ENCODE measurements at places on chromosomes 4 and X. TPM values are rescaled to one million over a fixed set of nuclear protein-coding genes. Genes with fewer than 3 reads are reported as not detected.

SNCA gene
- total RNA-seq: 12.9 TPM

PRSS12 gene
- total RNA-seq: 0.46 TPM

OPRPN gene
- not detected for total RNA-seq

ENPP6 gene
- total RNA-seq: 0.42 TPM

GPC4 gene
- 91.2 TPM for total RNA-seq

DNA sequence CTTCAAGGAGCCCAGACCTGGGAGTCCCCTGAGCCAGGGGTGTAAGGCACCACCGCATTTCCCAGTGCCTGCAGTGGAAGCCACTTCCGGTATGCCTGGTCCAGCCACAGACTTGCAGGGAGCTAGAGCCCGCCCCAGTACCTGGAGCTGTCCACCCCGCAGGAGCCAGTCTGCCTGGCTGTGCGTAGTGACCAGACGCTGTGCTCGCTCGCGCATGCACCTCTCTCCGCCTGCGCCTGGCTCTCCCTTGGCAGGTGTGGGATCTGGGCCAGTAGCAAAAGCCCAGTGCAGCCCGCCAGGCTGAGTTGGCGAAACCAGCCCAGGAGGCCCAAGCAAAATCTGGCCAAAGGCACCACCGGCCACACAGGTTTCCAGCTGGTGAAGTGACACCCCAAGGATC, 973.7 kb upstream of the AGA start:
- no peaks in the 10 kb centered on the region for H3K36me3 ChIP-seq
- H3K27me3 ChIP-seq: no peaks in the 10 kb centered on the region
- H3K27ac ChIP-seq: no peak overlapping the region

DNA sequence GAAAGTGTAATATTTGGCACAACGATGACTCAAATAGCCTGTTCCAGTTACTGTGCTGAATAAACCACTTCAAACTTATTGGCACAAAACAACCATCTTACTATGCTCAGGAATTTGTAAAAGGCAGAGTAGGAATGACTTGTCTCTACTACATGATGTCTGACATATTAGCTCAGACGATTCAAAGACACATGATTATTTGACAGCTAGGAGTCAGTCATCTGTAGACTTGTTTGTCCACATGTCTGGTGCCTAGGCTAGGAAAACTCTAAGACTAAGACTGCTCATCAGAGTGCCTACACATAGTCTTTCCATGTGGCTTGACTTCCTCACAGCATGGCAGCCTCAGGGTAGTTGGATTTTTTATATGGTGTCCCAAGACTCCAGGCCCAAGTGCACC, 154.5 kb downstream of the FANCB start:
- no peaks in the 10 kb centered on the region for H3K27me3 ChIP-seq
- no peak overlapping the region for H3K4me3 ChIP-seq
- H3K27ac ChIP-seq: no peak overlapping the region
- H3K4me1 ChIP-seq: no peaks in the 10 kb centered on the region

DNA sequence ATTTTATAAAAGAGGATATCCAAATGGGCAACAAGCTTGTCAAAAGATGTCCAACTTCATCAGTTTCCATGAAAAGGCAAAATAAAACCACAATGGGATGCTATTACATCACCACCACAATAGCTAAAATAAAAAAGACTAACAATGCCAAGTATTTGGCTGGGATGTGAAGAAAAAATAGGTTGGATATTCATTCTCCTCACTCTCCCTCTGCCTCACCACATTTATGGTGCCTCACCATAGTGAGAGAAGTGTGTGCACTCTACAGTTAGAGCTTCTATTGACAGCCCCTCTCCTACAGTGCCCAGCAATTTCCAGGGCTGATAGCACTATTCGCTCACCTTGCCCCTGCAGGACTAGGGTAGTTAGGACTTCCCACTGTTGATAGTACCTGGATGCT, 25.5 kb downstream of the VEGFC start:
- H3K36me3 ChIP-seq: no peaks in the 10 kb centered on the region
- peaks cover 17% of the 10 kb centered on the region for H3K4me1 ChIP-seq
- DNase-seq: no peak
- no peaks in the 10 kb centered on the region for H3K27me3 ChIP-seq
- no peak overlapping the region for H3K4me3 ChIP-seq
- no peak overlapping the region for H3K27ac ChIP-seq

GRCh38 chrX:40154250-40154852, 56.6 kb upstream of the BCOR start:
- H3K27me3 ChIP-seq: no peaks in the 10 kb centered on the region
- H3K36me3 ChIP-seq: no peaks in the 10 kb centered on the region
- no peak for DNase-seq
- peak overlapping the region; percentile 55 for H3K4me3 ChIP-seq
- H3K27ac ChIP-seq: peak overlapping the region; percentile 75

- DNase-seq: no peak
- no peaks in the 10 kb centered on the region for H3K27me3 ChIP-seq
- H3K4me3 ChIP-seq: no peak overlapping the region
- H3K4me1 ChIP-seq: no peaks in the 10 kb centered on the region
Measured at GRCh38 chr4:8516996-8517550, 63.1 kb upstream of the GPR78 start.

- H3K27ac ChIP-seq: no peak overlapping the region
- peaks cover 6% of the 10 kb centered on the region for H3K4me1 ChIP-seq
- DNase-seq: no peak
- H3K27me3 ChIP-seq: no peaks in the 10 kb centered on the region
Measured at GRCh38 chr4:156223985-156224384, 270.3 kb upstream of the CTSO start.

DNA sequence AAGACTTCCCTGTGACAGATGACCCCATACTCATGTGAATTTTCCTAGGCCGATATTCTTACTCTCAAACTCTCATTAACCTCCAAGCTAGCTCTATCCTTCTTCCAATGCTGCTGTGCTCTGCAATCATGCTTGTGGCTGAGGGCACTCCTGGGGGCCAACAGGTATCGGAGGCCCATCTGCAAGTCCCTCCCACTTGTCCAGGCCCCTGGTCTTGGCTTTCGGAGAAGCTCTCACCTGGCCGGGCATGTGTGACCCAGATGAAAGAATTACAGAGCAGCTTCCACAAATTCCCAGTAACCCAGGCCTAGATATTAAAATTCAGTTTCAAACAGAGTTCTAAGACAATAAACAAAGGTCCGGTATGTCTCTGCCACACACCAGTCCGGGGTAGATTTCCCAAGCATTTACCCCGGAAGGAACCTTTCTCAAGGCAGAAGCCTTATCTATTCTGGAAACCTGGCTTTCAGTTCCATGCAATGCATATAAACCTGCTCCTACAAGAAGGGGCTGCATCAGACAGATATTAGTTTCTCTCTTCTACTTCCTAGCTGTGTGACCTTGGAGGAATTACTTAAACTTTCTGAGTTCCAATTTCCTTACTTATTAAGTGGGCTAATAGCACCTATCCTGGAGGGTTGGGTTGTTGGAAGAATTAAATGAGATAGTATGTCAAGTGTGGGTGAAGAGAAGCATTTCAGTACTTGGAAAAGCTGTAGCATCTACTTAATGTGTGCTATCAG, 270.8 kb downstream of the PTTG2 start:
- H3K4me1 ChIP-seq: peaks cover 6% of the 10 kb centered on the region
- no peaks in the 10 kb centered on the region for H3K36me3 ChIP-seq
- no peak overlapping the region for H3K27ac ChIP-seq
- DNase-seq: peak; percentile 60

DNA sequence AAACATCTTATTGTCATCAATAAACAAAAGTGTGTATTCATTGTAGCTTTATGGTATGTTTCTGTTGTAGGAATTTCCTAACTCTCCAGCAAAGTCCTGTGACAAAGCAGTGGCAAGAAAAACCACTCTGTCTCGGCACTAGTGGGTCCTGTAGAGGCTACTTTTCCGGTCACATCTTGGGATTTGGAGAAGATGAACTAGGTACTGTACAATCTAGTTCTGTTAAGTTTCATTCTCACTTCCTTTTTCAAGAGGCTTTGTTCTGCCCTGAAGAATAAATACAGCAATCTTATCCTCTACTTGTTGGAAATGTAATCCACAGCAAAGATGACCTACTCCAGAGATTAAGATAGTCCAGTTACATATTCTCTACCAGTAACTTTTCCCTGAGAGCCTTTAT, 69.3 kb downstream of the HHIP start:
- H3K27ac ChIP-seq: no peak overlapping the region
- no peaks in the 10 kb centered on the region for H3K36me3 ChIP-seq
- H3K4me3 ChIP-seq: no peak overlapping the region
- no peaks in the 10 kb centered on the region for H3K4me1 ChIP-seq

- H3K4me1 ChIP-seq: no peaks in the 10 kb centered on the region
- no peak for DNase-seq
- no peak overlapping the region for H3K27ac ChIP-seq
- H3K36me3 ChIP-seq: no peaks in the 10 kb centered on the region
- H3K27me3 ChIP-seq: no peaks in the 10 kb centered on the region
Measured at GRCh38 chr4:188428935-188429334, 289.7 kb downstream of the TRIML1 start.

DNA sequence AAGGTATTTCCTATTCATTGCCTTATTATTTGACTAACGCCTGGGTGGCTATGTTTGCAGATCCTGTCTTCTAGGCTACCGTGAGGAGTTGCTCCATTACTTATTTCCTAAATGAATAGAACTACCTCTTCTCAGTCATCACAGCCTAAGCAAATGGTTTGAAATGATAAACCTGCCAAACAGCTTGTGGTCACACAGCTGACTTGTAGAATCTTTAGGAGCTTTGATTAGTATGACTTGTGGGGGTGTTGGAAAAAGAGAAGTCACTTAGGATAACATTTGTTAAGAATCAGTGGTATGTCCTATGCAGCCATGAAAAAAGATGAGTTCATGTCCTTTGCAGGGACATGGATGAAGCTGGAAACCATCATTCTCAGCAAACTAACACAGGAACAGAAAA, 169.3 kb downstream of the PPARGC1A start:
- DNase-seq: no peak
- H3K4me3 ChIP-seq: no peak overlapping the region
- no peaks in the 10 kb centered on the region for H3K36me3 ChIP-seq
- H3K4me1 ChIP-seq: no peaks in the 10 kb centered on the region
- no peak overlapping the region for H3K27ac ChIP-seq

DNA sequence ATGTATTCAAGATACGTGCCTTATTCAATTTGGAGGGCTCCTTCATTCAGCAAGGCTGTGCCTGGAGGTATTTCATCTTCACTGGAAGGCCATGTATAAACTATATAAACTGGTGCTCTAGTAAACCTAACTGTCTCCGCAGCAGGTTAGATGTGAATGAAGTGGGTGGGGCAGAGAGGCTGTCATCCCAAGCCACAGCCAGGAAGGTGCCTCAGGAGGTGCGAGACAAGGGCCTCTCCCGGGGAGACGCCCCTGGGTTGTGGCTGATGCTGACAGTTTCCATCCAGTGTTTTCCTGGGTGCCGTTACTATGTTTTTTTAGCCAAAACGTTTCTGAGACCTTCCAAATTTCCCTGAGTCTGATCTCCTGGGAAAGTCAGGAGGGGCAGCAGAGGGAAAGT, 221.5 kb upstream of the RPL34 start:
- H3K27ac ChIP-seq: no peak overlapping the region
- no peaks in the 10 kb centered on the region for H3K36me3 ChIP-seq
- H3K27me3 ChIP-seq: no peaks in the 10 kb centered on the region
- DNase-seq: peak; percentile 84
- no peaks in the 10 kb centered on the region for H3K4me1 ChIP-seq

DNA sequence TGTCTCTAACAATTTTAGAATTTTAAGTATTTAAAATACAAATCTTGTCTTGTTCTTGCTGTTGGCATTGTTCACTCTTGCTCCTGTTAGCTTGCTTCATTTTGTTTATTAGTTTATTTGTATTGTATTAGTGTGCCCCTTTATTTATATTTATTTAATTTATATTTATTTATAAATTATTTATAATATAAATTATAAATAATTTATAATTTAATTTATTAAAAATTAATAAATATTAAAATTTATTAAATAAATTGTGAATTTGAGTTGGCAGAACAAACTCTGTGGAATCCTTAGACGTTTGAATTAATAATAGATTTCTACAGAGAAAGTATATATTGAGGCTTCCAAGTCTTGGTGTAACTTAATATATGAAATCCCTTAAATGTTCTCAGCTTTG, 331.4 kb downstream of the SPOCK3 start:
- no peaks in the 10 kb centered on the region for H3K27me3 ChIP-seq
- H3K36me3 ChIP-seq: no peaks in the 10 kb centered on the region
- no peak for DNase-seq
- no peak overlapping the region for H3K27ac ChIP-seq

GRCh38 chr4:189740873-189741272, 199.8 kb upstream of the FRG1 start:
- H3K27me3 ChIP-seq: no peaks in the 10 kb centered on the region
- DNase-seq: no peak
- no peak overlapping the region for H3K4me3 ChIP-seq
- no peak overlapping the region for H3K27ac ChIP-seq

DNA sequence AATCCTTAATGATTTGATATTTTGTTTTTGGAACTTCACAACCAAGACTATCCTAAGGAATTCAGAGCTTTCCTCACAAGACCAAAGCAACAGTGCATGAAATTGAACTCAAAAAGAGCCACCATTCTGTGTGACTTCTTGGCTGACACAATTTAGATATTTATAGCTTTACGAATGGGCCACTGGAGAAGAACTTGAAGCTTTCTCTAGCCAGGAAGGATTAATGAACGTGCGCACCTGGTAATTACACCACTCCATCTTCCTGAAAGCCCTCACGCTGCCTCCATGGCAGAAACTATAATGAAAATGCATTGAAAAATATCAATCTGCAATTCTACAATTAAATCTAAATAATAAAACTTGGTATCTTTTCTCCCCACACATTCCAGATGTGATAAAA, 1057.8 kb downstream of the DMD start:
- no peak overlapping the region for H3K4me3 ChIP-seq
- H3K36me3 ChIP-seq: no peaks in the 10 kb centered on the region
- no peak for DNase-seq
- H3K27me3 ChIP-seq: no peaks in the 10 kb centered on the region
- H3K27ac ChIP-seq: no peak overlapping the region

- H3K4me3 ChIP-seq: no peak overlapping the region
- no peak for DNase-seq
- H3K36me3 ChIP-seq: no peaks in the 10 kb centered on the region
- H3K4me1 ChIP-seq: no peaks in the 10 kb centered on the region
- no peak overlapping the region for H3K27ac ChIP-seq
Measured at GRCh38 chrX:148573119-148573518, 72.7 kb downstream of the AFF2 start.

DNA sequence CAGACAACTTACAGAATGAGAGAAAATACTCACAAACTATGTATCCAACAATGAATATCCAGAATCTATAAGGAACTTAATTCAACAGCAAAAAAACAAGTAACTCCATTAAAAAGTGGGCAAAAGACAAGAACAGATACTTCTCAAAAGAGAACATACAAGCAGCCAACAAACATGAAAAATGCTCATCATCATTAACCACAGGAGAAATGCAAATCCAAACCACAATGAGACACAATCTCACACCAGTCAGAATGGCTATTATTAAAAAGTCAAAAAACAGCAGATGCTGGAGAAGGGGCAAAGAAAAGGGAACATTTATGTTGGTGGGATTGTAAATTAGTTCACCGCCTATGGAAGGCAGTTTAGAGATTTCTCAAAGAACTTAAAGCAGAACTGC, 150.3 kb downstream of the FGF16 start:
- no peak for DNase-seq
- no peaks in the 10 kb centered on the region for H3K27me3 ChIP-seq
- H3K4me3 ChIP-seq: no peak overlapping the region
- H3K4me1 ChIP-seq: no peaks in the 10 kb centered on the region

- DNase-seq: no peak
- no peak overlapping the region for H3K27ac ChIP-seq
- H3K27me3 ChIP-seq: no peaks in the 10 kb centered on the region
- no peak overlapping the region for H3K4me3 ChIP-seq
- H3K4me1 ChIP-seq: peaks cover 1% of the 10 kb centered on the region
Measured at GRCh38 chrX:85037114-85037513, 33.4 kb downstream of the APOOL start.

GRCh38 chr4:337143-337931, at the start of gene ZNF141:
Gene ZNF141 (plus strand): TSS chr4:337814. CDS start chr4:337984, 170 bp downstream.
- no peaks in the 10 kb centered on the region for H3K27me3 ChIP-seq
- peaks cover 21% of the 10 kb centered on the region for H3K4me1 ChIP-seq
- H3K27ac ChIP-seq: peak within 1 kb of the TSS; percentile 90
- DNase-seq: peak; percentile 99
